ENCODE measurements at places on chromosomes 1 and 21.

DNA sequence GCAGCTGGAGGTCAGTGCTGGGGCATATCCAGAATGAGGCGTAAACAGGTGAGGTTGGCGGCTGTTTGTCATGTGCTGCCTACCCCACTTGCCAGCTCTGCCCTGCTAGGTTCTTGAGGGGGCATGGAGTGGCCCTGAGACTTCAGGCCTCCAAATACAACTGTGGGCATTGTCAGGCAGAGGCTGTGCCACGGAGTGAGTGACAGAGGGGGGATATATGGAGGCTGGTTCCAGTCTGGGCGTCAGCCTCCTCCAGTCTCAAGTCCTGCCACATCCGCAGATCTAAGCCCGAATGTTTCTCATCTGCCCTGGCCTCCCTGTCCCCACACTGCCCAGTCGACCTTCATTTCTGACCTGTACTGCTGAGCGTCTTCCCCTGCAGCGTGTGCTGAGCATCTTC lies 85.4 kb downstream of the POFUT2 start:
- H3K27me3 ChIP-seq, result no peaks in the 10 kb centered on the region
- H3K27ac ChIP-seq, result no peak overlapping the region
- H3K4me1 ChIP-seq, result no peaks in the 10 kb centered on the region
- H3K4me3 ChIP-seq, result no peak overlapping the region

DNA sequence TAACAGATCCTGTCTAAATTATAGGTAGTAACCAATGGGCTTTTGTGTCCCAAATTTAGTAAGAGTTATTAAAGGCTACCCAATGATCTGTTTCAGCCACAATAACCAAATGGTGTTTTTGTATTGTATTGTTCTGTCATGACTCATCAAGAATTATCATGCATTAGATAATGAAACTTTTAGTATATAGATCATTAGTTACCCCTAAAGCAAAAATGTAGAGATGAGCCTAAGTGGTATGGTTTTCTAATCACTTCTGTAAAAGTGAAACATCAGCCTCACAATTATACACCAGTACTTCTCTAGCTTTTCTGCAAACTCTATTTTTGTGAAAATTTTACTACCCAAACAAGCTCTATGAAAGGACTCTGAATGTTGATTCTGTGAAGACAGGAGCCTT lies 71.4 kb downstream of the LRRC7 start:
- no peak overlapping the region for H3K4me3 ChIP-seq
- H3K27ac ChIP-seq, result no peak overlapping the region
- DNase-seq, result no peak
- H3K36me3 ChIP-seq, result no peaks in the 10 kb centered on the region

DNA sequence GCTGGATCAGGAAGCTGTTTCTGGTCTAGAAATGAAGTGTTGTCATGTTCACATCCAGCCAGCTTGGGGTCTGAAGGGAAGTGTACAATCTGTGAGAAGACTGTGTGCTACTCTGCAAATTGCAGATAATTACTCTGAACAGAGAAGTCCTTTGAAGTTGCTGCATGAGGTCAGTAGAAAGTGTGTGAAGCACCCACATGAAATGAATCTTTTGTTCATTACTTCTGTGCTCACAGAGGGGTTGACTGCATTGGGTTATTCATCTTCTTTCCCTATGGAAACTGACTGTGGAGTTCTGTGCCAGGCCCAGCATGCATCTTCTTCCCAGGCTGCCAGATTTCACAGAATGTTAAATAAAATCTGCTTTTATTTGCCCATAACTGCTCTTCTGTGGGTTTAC lies 47.1 kb downstream of the CTH start:
- no peaks in the 10 kb centered on the region for H3K36me3 ChIP-seq
- no peaks in the 10 kb centered on the region for H3K27me3 ChIP-seq
- no peak for DNase-seq
- no peak overlapping the region for H3K4me3 ChIP-seq

DNA sequence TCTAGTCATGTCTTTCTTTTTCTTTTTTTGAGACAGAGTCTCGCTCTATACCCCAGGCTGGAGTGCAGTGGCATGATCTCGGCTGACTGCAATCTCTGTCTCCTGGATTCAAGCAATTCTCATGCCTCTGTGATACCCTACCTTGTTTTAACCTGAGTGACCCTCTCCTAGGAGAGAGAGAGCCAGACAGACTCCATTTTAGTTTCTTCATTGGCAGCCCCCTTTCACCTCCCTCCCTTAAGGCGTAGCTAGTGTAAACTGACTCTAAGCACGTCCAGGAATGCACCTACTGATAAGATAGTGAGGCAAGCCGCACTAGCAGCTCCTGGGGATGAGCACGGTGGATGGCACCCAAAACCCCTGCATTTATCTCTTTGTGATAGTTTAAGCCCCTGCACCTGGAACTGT lies 5.2 kb upstream of the PKNOX1 start:
- peaks cover 59% of the 10 kb centered on the region for H3K4me1 ChIP-seq
- no peaks in the 10 kb centered on the region for H3K27me3 ChIP-seq
- H3K36me3 ChIP-seq, result no peaks in the 10 kb centered on the region
- H3K27ac ChIP-seq, result peak overlapping the region; percentile 97
- H3K4me3 ChIP-seq, result no peak overlapping the region
- peak; percentile 74 for DNase-seq

DNA sequence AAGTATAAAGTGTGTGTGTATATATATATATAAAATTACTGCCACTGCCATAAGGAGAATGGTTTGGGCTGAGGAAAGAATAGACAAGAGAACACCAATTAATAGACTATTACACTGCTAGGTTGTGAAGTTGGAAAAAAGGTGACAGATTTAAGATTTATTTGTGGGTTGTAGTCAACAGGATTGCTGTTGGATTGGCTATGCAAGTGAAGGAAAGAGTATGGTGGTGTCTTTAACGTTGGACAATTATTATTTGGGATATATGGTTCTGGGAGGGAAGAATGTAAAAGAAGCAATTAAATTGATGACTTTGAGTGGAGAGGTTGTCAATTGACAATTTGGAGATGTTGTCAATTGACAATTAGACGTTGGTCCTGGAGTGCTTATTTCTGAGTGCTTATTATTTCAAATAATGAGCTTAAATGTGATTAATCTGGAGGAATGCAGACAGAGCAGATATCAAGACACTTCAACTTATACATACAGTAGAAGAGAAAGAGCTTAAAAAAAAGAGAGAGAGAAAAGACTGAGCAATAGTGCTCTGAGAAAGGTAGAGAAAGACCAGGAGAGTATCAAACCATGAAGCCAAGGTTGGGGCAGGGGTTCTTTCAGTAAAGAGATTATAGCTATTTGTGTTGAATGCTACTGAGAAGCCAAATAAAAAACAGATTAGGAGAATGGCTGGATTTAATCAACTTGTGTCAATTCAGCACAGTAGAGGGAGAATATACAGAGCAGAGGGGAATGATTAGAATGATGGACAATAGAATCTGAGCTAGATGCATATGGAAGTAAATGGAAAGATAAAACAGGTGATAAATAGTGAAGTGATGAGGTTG lies 9.7 kb downstream of the PTGS2 start:
- H3K27me3 ChIP-seq, result no peaks in the 10 kb centered on the region
- H3K27ac ChIP-seq, result no peak overlapping the region
- no peaks in the 10 kb centered on the region for H3K4me1 ChIP-seq
- H3K36me3 ChIP-seq, result no peaks in the 10 kb centered on the region
- no peak overlapping the region for H3K4me3 ChIP-seq

- peak; percentile 86 for DNase-seq
- peak overlapping the region; percentile 61 for H3K27ac ChIP-seq
- no peak overlapping the region for H3K4me3 ChIP-seq
Measured at GRCh38 chr1:154335025-154335714, 9.8 kb downstream of the ATP8B2 start.

DNA sequence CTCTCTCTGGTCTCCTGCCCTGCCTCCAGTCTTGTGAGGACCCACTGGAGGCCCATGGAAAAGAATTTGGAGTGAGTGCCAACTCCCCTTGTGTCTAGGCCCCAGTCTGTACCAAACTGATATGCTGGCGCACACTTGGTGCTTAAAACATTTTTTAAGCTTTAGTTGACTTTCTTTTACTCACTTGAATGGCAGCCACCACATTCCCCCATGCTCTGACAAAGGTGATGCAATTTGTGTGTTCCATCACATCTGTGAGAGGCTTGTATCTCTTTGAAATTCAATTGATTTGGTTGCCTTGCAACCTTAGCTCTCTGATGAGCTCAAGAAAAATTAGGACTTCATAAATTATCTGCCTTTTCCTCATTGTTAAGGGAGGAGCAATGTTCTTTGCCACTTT lies 30.5 kb upstream of the WDTC1 start:
- H3K36me3 ChIP-seq, result no peaks in the 10 kb centered on the region
- no peak overlapping the region for H3K4me3 ChIP-seq

- peak; percentile 79 for DNase-seq
- 0 out of 2 replicates have a peak overlapping the region, but pooled peaks have one; percentile 2 for H3K4me3 ChIP-seq
- H3K36me3 ChIP-seq, result no peaks in the 10 kb centered on the region
- H3K27me3 ChIP-seq, result no peaks in the 10 kb centered on the region
- peaks cover 29% of the 10 kb centered on the region for H3K4me1 ChIP-seq
Measured at GRCh38 chr1:150162862-150163706, 13.4 kb downstream of the PLEKHO1 start.

DNA sequence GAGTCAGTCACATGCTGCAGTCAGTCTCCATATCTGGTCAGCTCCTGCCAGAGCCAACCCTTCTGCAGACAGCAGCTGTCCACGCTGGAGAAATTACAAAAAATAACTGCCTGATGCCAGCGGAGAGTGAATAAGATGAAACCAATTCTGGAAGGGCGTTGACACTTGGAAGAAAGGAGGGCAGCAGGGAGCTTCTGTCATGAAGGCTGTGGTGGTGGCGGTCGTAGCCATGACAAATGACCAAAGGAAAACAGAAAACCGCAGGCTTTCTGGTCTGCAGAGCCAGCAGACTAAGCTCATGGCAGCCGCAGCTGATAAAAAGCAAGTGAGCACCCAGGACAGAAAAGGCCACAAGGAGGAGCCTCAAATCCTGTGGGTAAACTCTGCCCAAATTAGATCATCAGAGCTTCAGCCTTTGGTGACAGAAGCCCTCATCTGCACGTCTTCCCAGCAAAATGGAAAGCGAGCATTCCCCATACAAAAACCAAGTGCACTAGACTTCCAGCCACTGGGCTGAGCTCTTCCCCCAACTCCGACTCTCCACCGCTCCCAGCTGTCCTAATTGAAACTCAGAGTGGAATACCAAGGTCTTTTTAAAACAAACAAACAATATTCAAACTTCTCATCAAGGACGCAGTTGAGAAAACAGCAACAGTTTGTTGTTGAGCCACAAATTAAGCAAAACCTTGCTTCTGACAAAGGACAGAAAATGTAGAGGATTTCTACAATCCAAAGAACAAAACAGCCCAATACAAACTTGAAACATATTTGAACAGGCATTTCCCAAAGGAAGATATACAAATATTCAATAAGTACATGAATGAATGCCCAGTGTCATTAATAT lies 28.7 kb downstream of the RSPH1 start:
- H3K27ac ChIP-seq, result no peak overlapping the region
- H3K27me3 ChIP-seq, result no peaks in the 10 kb centered on the region
- no peak for DNase-seq
- peaks cover 26% of the 10 kb centered on the region for H3K4me1 ChIP-seq
- no peak overlapping the region for H3K4me3 ChIP-seq

DNA sequence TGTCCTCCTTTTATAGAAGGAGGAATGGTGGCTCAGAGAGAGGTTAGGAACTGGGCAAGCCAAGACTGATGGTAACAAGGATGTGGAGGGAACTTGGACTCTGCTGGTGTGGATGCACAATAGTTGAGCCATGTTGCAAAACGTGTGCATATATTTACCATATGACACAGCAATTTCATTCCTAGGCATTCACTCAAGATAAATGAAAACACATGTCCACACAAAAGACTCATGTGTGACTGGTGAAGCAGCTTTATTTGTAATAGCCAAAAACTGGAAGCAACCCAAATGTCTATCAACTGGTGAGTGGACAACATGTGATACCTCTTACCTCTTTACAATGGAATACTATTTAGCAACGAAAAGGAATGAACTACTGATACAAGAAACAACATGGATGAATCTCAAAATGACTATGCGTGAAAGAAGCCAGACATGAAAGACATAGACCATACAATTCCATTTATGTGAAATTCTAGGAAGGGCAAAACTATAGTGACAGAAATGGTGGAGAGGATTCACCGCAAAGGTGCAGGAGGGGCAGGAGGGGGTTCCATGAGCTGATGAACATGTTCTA lies 36.2 kb downstream of the CAMK2N1 start:
- H3K4me3 ChIP-seq, result no peak overlapping the region
- H3K4me1 ChIP-seq, result no peaks in the 10 kb centered on the region
- H3K27ac ChIP-seq, result no peak overlapping the region
- no peak for DNase-seq

DNA sequence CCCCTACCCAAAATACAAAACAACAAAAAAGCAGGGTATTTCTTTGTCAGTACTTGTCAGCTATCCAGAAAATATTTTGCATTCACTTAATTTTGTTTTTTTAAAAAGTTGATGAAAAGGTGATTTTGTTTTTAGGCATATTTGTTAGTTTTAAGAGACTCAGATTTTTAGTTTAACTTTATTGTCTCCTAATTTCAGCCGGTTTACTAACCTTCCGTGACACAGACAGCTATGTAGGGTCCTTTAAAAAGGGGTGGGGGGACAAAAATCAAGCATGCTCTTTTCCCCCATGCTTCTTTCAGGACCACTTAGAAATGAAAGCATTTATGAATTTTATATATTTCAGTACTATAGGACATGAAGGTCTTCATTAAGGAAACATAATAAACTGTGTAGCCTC lies 1.6 kb downstream of the PBX1 start:
- DNase-seq, result no peak
- peak overlapping the region; percentile 74 for H3K4me3 ChIP-seq

DNA sequence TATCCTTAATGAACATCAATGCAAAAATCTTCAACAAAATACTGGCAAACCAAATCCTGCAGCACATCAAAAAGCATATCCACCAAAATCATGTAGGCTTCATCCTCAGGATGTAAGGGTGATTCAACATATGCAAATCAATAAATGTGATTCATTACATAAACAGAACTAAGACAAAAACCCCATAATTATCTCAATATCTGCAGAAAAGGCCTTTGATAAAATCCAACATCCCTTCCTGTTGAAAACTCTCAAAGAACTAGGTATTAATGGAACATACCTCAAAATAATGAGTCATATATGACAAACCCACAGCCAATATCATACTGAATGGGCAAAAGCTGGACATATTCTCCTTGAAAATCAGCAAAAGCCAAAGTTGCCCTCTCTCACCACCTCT lies 54.6 kb upstream of the DEPDC1 start:
- no peaks in the 10 kb centered on the region for H3K27me3 ChIP-seq
- H3K4me1 ChIP-seq, result no peaks in the 10 kb centered on the region
- H3K4me3 ChIP-seq, result no peak overlapping the region
- no peaks in the 10 kb centered on the region for H3K36me3 ChIP-seq
- H3K27ac ChIP-seq, result no peak overlapping the region

DNA sequence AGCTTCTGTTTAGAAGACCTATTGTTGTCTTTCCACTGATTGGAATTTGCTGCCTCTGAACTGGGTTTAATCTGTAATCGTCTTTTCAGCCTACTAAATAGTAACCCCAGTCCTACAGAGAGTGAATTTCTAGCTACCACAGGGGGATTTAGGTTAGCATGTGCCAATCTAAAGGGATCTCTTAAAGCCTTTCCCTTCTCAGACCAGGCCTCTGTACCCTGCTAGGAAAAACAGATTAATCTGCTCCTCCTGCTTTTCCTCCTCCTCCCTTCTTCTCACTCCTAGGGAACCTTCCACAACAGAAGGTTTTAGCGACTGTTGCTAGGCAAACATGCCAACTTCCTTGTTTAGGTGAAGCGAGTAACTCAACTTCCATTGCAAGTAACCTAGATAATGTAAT lies 1.3 kb upstream of the RC3H1 start:
- H3K36me3 ChIP-seq, result no peaks in the 10 kb centered on the region
- no peaks in the 10 kb centered on the region for H3K27me3 ChIP-seq
- peaks cover 14% of the 10 kb centered on the region for H3K4me1 ChIP-seq
- H3K27ac ChIP-seq, result peak overlapping the region; percentile 97

All from Caco-2 (cell line).